ENCODE measurements at places on chromosomes 7 and 10.
A peak's percentile ranks its signal among the peaks of the same experiment; 100 is the strongest.

DNA sequence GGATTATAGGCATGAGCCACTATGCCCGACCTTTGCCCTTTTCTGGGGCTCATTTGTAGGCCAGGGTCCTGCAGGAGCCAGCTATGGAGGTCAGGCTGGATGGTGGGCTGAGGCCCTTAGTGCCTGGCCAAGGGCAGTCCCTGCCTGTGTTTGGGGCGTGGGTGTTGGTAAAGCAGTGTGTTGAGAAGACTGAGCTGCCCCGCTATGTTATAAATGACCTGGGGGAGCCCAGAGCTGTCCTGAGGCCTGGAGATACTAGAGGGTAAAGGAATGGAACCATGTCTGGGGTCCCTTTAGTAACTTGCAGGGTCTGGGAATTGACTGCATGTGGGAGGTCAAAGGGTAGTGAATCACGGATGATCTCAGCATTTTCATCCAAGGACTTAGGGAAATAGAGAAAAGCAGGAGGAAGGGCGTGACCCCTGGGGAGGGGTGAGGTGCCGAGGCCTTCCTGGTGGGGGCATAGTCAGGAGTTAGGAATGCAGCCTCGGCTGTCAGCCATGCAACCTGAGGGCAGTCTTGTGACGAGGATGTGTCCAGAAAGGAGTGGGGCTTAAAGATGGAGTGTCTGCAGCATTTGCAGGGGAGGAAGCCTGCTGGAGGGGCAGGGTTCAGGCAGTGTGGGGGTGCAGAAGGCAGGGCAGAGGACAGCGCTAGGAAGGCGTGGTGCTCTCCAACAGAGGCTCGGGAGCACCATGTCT, 31.5 kb downstream of the TMEM248 start:
- no peak for DNase-seq

- DNase-seq: no peak
Observed at GRCh38 chr10:34016576-34016975, 682.1 kb upstream of the NRP1 start.

GRCh38 chr10:51139176-51139575, 64.9 kb downstream of the PRKG1 start:
- DNase-seq: no peak

GRCh38 chr10:22852712-22853353, 75.0 kb upstream of the ARMC3 start:
- DNase-seq: no peak

GRCh38 chr10:128028508-128029289, 97.5 kb downstream of the MKI67 start:
- no peak for DNase-seq

GRCh38 chr10:111493024-111493625, 416.3 kb downstream of the ADRA2A start:
- no peak for DNase-seq

DNA sequence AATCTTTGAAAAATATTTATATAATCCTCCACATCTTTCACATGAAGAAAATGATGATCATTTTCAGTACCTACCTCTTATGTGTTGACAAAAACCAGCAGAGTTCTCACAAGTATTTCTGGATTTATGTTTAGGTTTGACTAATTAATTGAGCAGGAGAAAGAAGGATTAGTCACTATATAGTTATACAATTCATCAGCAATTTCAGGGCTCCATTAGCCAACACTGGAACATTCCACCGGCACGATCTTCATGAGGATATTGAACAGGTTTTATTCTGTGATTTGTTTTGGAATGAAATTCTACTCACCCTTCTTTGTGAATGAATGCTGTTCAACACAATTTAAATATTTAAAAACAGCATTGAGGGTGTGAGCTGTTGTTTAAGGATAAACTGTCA, 163.2 kb downstream of the SEM1 start:
- no peak for DNase-seq

- DNase-seq: no peak
Observed at GRCh38 chr7:26680587-26680986, 183.8 kb downstream of the SKAP2 start.

DNA sequence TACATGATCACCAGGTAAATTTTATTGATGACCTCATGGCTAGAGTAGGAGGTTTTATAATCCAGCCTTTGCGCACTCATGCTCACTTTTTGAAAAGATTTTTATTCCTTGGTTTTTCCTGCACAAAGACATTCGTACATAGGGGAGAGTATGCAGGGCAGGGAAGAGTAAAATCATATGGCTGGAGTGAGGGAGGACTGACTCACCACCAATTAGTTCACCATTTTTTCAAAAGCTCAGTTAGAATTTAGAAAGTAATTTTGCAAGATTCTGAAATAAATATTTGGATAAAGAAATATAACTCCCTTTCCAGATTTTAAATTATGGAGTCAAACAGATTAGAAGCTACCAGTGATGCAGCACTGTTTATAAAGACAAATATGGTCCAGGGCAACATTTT, 111.9 kb downstream of the SEMA3D start:
- no peak for DNase-seq

DNA sequence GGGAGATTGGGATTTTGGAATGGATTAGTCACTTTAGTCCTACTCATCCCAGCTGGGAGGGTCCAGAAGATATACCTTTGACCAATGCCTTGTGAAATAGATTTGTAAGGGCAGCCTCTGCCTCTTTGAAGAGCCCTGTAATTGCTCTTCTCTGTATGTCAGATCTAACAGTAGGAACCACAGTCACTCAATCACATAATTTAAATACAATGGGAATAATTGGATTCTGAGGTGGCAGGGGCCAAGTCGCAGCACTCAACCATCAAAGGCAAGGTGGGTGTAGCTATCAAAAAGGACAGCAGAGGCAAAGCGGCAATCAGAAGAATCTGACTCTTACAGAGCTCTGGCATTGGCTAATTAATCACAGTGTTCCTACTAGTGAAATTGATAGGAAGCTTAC, 650.9 kb upstream of the ANKRD30A start:
- no peak for DNase-seq

DNA sequence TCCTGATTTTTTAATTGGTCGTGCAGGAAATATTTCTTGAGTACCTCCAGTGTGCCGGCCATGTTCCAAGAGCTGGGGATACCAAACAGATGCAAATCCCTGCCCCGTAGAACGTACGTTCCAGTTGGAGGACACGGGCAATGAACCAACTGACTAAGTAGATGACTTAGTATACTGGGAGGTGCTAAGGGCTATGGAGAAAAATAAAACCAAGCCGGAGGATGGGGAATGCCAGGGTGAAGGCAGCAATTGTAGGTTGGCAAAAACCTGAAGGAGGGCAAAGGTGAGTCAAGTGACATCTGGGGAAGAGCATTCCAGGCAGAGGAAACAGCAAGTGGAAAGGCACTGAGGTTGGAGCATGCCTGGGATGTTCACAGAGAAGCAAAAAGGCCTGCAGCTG, 6.8 kb upstream of the VSIR start:
- no peak for DNase-seq

GRCh38 chr7:150842716-150843115, 9.6 kb upstream of the AOC1 start:
- DNase-seq: no peak

DNA sequence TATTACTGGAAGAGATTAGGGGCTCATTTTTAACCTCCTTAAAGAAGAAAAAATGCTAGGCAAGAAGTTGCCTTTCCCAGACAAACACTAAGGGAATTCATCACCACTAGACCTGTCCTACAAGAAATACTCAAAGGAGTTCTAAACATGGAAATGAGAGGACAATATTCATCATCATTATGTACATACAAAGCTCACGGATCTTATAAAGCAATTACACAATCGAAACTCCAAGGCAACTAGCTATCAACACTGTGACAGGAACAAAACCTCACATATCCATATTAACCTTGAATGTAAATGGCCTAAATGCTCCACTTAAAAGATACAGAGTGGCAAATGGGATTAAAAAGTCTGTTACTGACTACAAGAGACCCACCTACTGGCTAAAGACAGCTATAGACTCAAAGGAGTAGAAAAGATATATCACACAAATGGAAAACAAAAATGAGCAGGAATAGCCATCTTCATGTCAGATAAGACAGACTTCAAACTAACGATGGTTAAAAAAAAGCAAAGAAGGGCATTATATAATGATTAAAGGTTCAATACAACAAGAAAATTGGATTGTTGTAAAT, 246.6 kb downstream of the ADRA2A start:
- no peak for DNase-seq

DNA sequence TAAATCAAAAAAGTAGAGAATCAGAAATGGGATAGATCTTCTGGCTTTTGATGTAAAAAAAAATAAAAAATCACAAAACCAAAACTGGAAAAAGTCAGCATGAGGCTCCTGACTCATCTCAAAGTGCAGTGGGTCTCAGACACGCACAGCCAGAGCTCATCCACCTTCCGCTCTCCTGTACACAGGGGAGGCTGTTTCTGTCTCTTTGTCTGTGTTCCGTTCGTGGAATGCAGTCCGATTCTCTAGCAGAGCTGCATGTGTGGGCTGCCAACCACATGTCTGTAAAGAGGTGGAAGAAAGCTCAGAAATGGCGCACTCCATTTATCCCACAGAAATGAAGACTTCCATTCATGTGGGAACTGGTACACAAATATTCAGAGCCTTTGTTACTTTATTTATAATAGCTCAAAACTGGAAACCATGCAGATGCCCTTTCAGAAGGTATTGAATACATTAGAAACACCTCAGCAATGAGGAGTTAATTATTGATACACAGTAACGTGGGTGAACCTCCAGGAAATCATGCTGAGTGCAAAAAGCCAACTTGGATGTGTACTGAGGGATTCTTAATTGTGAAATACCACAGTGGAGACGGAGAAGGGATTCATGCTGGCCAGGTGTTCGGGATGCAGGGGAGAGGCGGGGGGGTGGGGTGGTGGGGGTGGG, 123.3 kb downstream of the TRRAP start:
- DNase-seq: no peak

DNA sequence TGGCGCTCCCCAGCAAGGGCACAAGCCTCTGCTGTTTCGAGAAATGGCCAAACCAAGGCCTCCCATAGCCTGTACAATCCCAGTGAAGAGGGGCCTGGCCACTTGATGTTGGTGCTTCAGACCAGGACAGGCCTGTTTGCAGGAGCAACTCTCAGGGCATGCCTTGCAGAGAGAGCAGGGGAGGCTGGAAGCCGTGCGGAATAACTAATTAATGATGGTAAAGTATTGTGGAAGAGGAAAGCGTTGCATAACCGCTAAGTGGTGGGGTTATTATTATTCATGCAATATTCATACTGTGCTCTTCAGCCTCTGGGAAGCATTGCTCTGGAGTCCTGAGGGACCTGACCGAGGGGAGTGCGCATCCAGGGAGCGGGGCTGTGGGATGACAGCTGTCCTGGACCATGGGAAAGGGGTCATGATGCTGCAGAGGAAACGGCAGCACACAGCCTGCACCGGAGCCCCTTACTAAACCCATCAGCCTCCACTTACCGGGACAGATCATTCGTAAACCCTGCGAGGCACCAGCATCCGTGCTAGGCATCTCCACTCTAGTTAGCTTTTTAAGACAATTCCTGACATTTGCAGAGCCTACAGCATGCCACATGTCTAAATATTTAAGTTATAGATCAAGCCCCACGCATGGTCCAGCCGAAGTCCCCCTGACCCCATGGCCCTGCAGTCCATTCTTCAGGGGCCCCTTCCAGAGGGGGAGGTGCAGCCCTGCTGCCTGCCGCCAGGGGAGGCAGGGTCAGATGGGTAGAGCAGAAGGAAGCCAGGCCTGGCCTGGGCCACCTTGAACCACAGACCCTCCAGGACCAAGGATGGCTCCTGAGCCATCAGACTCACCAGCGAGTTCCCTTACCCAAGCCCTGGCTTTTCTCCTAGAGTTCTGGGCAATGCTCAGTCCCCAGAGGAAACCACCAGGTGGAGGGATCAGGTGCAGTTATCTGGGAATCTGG, 11.6 kb downstream of the TMEM273 start:
- DNase-seq: no peak

- DNase-seq: no peak
Observed at GRCh38 chr10:126409821-126410220, 21.5 kb upstream of the ADAM12 start.

DNA sequence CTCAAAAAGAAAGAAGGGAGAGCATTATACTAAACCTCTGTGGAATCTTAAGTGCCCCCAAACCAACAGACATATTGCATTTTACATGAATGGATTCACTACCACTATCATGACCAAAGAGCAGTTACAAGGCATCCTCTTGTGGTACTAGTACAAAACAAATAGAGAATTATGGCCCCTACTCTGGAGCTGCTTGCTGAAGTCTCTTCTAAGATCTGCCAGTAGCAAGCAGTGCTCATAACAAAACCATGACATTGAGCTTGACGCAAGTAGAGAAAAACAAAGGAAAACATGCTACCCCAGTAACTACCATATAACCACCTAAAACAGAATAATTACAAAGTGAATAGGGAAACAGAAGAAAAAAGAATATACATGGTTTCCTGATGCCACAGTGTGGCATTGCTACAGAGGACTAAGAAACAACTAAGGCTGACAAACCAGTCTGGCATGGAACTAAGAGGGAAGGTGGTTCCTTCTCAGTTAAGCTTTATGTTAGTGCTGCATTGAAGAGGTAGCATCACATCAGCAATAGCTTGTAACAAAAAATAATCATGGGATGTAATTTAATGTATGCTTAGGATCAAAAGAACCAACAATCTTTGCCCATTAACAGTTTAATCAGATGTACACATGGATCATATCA, 150.2 kb upstream of the AGR3 start:
- DNase-seq: no peak

- DNase-seq: no peak
Observed at GRCh38 chr10:123633106-123633505, 33.0 kb upstream of the GPR26 start.

GRCh38 chr10:29850371-29850770, 209.0 kb downstream of the JCAD start:
- DNase-seq: no peak

- no peak for DNase-seq
Observed at GRCh38 chr10:5943536-5943935, 33.8 kb downstream of the IL15RA start.

GRCh38 chr7:102912742-102913141, at the start of gene LRRC17:
TSS of gene LRRC17 (plus strand) at chr7:102913000. CDS start at chr7:102933914, 20,914 bp downstream.
- DNase-seq: peak; percentile 23

DNA sequence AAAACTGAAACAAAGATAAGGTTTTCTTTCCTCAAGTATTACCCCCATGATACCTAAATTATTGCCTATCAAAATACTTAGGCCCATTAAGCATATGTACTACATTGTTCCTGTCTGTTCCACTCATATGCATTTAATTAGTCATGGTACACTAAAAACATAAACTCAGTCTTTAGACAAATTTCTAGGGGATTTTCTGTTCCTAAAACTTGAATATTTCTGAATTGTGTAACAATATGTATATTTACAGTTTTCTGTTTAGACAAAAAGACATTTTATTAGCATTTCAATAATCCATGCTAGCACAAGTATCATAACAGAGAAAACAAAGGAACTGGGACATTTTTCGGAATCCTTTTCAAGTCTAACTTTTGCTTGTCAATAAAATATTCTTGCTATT, 234.2 kb downstream of the CRPPA start:
- no peak for DNase-seq

GRCh38 chr7:133293384-133294160, 40.7 kb downstream of the EXOC4 start:
- DNase-seq: no peak
